ENCODE measurements at places on chromosomes 7 and 10.

GRCh38 chr7:25118048-25118753 lies 6.9 kb downstream of the CYCS start:
- H3K27ac ChIP-seq, result no peak overlapping the region
- no peak overlapping the region for H3K4me3 ChIP-seq

DNA sequence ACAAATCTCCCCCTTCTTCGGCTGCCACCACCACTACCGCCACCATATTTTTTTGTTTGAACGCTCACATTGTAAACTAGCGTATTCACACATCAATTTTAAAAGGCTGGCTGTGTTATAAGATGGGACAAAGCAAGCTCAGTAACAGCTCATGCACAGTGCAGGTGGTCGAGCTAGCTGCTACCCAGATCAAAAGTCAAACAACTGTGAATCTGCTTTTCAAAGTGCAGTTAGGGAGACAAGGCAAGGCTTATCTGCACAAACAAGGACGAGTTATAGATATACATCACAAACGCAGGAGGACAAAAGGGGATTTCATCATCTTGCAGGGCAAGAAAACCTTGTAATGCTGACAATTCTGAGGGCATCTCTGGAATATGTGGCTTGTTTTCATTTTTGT lies 231.6 kb downstream of the VTI1A start:
- H3K36me3 ChIP-seq, result no peaks in the 10 kb centered on the region
- DNase-seq, result no peak
- no peak overlapping the region for H3K4me3 ChIP-seq
- no peak overlapping the region for H3K27ac ChIP-seq
- H3K4me1 ChIP-seq, result no peaks in the 10 kb centered on the region
- no peaks in the 10 kb centered on the region for H3K27me3 ChIP-seq

GRCh38 chr10:133276435-133277201 lies at the start of gene ADAM8:
Gene ADAM8 (minus strand): TSS chr10:133276868. CDS start chr10:133276817, 51 bp downstream.
- H3K36me3 ChIP-seq, result no peaks in the 10 kb centered on the region
- H3K27ac ChIP-seq, result no peak within 1 kb of the TSS
- peaks cover 16% of the 10 kb centered on the region for H3K4me1 ChIP-seq

- H3K36me3 ChIP-seq, result no peaks in the 10 kb centered on the region
- no peak for DNase-seq
- no peaks in the 10 kb centered on the region for H3K27me3 ChIP-seq
- no peaks in the 10 kb centered on the region for H3K4me1 ChIP-seq
Observed at GRCh38 chr10:124328477-124329220, 90.1 kb downstream of the OAT start.

GRCh38 chr7:135333200-135333599 lies 99.6 kb downstream of the STRA8 start:
- no peaks in the 10 kb centered on the region for H3K36me3 ChIP-seq
- H3K27me3 ChIP-seq, result no peaks in the 10 kb centered on the region

DNA sequence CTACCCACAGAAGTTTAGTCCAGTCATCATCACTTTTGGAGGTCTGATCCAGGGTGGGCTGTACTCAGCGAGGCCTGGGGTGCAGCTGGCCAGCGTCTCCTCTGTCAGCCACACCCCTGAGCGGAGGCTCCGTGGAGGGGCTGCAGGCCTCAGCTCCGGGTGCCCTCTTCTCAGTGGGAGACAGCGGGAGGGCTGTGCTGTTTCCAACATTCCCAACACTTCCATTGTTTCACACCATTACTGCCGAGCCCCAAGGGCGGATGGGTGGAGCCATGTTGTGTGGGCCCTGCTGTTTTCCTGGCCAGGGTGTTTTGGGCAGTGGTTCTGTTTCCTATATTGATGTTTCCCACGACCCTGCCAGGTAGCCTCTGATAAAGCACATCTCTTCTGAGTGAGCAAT lies 95.0 kb downstream of the MKI67 start:
- DNase-seq, result no peak
- H3K36me3 ChIP-seq, result no peaks in the 10 kb centered on the region
- peaks cover 6% of the 10 kb centered on the region for H3K4me1 ChIP-seq
- no peaks in the 10 kb centered on the region for H3K27me3 ChIP-seq
- H3K4me3 ChIP-seq, result no peak overlapping the region
- H3K27ac ChIP-seq, result no peak overlapping the region

DNA sequence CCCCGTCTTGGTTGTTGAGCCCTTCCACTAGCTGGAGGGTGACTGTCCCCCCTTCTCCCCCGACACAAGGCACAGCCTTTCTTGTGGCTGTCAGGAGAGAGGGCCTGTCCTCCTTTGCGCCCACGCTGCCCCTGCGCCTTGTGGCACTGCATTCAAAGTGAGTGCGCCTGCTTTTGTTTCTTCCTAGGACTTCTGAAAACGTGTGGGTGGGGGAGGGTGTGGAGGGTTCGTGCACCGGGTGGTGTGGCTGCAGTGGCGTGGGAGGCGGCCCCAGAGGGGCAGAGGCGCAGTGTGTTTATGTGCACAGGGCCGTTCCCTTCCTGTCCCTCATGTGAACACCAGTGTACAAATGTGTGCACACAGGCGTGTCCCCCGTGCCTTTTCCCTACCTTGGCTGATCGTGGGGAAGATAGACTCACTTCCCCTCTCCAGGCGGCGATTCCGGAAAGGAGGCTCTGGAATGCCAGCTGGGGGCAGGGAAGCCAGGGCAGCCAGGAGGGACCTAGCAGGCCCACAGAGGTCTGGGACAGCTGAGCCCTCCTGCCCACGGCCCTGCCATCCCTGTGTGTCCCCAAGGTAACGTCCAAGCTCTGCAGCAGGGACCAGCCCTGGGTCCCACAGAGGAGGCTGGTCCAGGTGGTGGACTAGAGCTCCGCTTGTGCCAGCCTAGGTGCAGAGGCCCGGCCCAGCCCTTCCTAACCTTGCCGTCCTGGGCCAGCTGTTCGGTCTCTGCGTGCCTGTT lies 88.8 kb downstream of the LHPP start:
- H3K27ac ChIP-seq, result peak overlapping the region; percentile 100
- DNase-seq, result peak; percentile 72
- H3K36me3 ChIP-seq, result peaks cover 34% of the 10 kb centered on the region
- H3K4me1 ChIP-seq, result peaks cover 62% of the 10 kb centered on the region
- peak overlapping the region; percentile 45 for H3K4me3 ChIP-seq

GRCh38 chr10:6173203-6173602 lies 29.5 kb upstream of the PFKFB3 start:
- DNase-seq, result peak; percentile 84
- H3K4me3 ChIP-seq, result no peak overlapping the region
- no peaks in the 10 kb centered on the region for H3K36me3 ChIP-seq
- H3K27me3 ChIP-seq, result no peaks in the 10 kb centered on the region

DNA sequence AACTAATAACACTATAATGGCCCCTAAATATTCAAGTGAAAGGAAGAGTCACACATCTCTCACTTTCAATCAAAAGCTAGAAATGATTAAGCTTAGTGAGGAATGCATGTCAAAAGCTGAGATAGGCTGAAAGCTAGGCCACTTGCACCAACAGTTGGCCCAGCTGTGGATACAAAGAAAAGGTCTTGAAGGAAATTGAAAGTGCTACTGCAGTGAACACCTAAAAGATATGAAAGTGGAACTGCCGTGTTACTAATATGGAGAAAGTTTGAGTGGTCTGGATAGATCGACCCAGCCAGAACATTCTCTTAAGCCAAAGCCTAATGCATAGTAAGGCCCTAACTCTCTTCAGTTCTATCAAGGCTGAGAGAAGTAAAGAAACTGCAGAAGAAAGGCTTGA lies 12.1 kb upstream of the SNX13 start:
- no peak overlapping the region for H3K4me3 ChIP-seq
- no peaks in the 10 kb centered on the region for H3K36me3 ChIP-seq
- H3K27me3 ChIP-seq, result no peaks in the 10 kb centered on the region
- no peak for DNase-seq
- peaks cover 6% of the 10 kb centered on the region for H3K4me1 ChIP-seq

- H3K4me3 ChIP-seq, result no peak overlapping the region
- no peaks in the 10 kb centered on the region for H3K4me1 ChIP-seq
- H3K27ac ChIP-seq, result no peak overlapping the region
Observed at GRCh38 chr7:11604505-11604904, 227.5 kb downstream of the THSD7A start.

DNA sequence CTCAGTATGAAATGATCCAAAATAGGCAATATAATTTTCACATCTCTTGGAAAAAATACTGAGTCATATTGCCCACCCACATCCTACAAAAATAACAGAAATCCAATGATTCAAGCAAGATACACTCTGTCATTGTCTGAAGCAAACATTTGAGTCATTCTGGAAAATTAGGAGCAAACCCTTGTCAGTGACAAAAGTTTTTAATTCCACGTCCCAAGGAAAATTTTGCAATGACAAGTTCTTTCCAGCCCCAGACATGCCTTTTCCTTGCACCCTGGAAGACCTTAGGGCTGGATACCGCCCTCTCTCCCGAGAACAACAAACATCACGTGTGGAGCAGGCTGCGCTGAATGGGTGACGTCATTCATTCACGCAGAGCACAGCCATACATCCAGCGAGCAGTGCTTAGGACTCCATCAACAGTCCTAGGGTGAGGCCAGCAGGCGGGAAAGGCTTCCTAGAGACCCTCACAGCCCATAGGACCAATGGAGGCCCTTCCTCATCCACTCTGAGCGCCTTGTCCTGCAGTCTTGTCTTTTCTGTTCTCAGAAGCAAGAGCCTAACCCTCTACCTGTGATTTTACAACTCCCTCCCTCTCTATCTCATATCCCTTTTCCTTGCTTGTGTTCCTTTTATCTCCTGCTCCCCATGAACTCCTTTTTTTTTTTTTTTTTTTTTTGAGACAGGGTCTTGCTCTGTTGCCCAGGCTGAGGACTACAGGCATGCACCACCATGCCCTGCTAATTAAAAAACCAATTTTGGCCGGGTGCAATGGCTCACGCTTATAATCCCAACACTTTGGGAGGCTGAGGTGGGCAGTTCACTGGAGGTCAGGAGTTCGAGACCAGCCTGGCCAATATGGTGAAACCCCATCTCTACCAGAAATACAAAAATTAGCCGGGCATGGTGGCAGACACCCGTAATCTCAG lies 23.5 kb upstream of the KDM7A start:
- H3K4me3 ChIP-seq, result no peak overlapping the region
- no peak for DNase-seq
- 0 out of 2 replicates have a peak, but pooled peaks cover 4% of the 10 kb centered on the region for H3K27me3 ChIP-seq
- H3K27ac ChIP-seq, result no peak overlapping the region
- H3K4me1 ChIP-seq, result no peaks in the 10 kb centered on the region

- no peaks in the 10 kb centered on the region for H3K27me3 ChIP-seq
- no peak for DNase-seq
- H3K27ac ChIP-seq, result no peak overlapping the region
- no peaks in the 10 kb centered on the region for H3K4me1 ChIP-seq
- H3K4me3 ChIP-seq, result no peak overlapping the region
Observed at GRCh38 chr7:122485856-122486255, 181.3 kb upstream of the FEZF1 start.

DNA sequence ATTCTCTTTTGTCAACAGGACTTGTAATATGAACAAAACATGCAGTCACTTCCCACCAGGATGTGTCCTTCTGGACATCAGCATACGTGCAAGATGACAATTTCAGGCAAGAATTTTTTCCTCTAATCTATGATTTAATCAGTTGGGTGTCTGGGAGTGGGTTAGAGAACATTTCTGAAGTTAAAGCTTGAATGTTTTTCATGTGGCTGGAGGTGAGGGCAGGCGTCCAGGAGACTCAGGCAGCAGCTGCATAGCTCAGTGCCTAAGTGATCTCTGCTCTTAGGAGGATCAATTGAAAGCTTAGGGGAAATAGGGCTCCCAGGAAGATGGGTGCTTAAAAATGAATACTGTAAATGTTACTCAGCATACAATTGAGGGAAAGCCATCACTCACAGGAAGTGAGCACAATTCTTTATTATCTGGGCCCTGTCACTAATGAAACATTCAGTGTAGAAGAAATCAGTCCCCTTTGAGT lies 457.6 kb upstream of the KLF6 start:
- no peaks in the 10 kb centered on the region for H3K36me3 ChIP-seq
- H3K27ac ChIP-seq, result no peak overlapping the region
- 0 out of 2 replicates have a peak, but pooled peaks cover 3% of the 10 kb centered on the region for H3K27me3 ChIP-seq
- no peak for DNase-seq
- H3K4me3 ChIP-seq, result no peak overlapping the region
- H3K4me1 ChIP-seq, result peaks cover 5% of the 10 kb centered on the region

GRCh38 chr10:127614484-127615017 lies 65.4 kb downstream of the NPS start:
- no peaks in the 10 kb centered on the region for H3K27me3 ChIP-seq
- no peaks in the 10 kb centered on the region for H3K36me3 ChIP-seq
- no peaks in the 10 kb centered on the region for H3K4me1 ChIP-seq

GRCh38 chr10:34514290-34514689 lies 300.8 kb downstream of the PARD3 start:
- no peaks in the 10 kb centered on the region for H3K36me3 ChIP-seq
- no peaks in the 10 kb centered on the region for H3K4me1 ChIP-seq
- H3K4me3 ChIP-seq, result no peak overlapping the region
- no peak for DNase-seq

- H3K27ac ChIP-seq, result no peak overlapping the region
- no peak overlapping the region for H3K4me3 ChIP-seq
- no peaks in the 10 kb centered on the region for H3K36me3 ChIP-seq
- no peaks in the 10 kb centered on the region for H3K4me1 ChIP-seq
Observed at GRCh38 chr7:28748346-28748745, 209.8 kb downstream of the TRIL start.

GRCh38 chr7:154541606-154542005 lies 461.3 kb downstream of the PAXIP1 start:
- H3K27ac ChIP-seq, result no peak overlapping the region
- DNase-seq, result no peak
- H3K27me3 ChIP-seq, result no peaks in the 10 kb centered on the region
- no peaks in the 10 kb centered on the region for H3K4me1 ChIP-seq

GRCh38 chr10:81918766-81919165 lies 43.8 kb downstream of the NRG3 start:
- no peaks in the 10 kb centered on the region for H3K27me3 ChIP-seq
- H3K36me3 ChIP-seq, result no peaks in the 10 kb centered on the region
- DNase-seq, result no peak
- H3K4me1 ChIP-seq, result no peaks in the 10 kb centered on the region
- H3K4me3 ChIP-seq, result no peak overlapping the region

- peaks cover 41% of the 10 kb centered on the region for H3K4me1 ChIP-seq
- H3K27me3 ChIP-seq, result no peaks in the 10 kb centered on the region
- H3K4me3 ChIP-seq, result no peak overlapping the region
- no peak for DNase-seq
Observed at GRCh38 chr10:104340111-104340526, 1.9 kb upstream of the ITPRIP start.

GRCh38 chr10:91558473-91558872 lies 74.4 kb downstream of the PPP1R3C start:
- no peak overlapping the region for H3K4me3 ChIP-seq
- H3K4me1 ChIP-seq, result no peaks in the 10 kb centered on the region
- H3K27ac ChIP-seq, result no peak overlapping the region
- H3K36me3 ChIP-seq, result no peaks in the 10 kb centered on the region
- DNase-seq, result no peak

GRCh38 chr10:95815701-95816240 lies 59.8 kb downstream of the ENTPD1 start:
- H3K36me3 ChIP-seq, result no peaks in the 10 kb centered on the region
- no peak for DNase-seq
- no peaks in the 10 kb centered on the region for H3K27me3 ChIP-seq
- H3K4me3 ChIP-seq, result no peak overlapping the region
- no peaks in the 10 kb centered on the region for H3K4me1 ChIP-seq
- no peak overlapping the region for H3K27ac ChIP-seq

GRCh38 chr7:155741082-155741481 lies 71.2 kb downstream of the SHH start:
- no peak overlapping the region for H3K4me3 ChIP-seq
- DNase-seq, result no peak
- H3K4me1 ChIP-seq, result peaks cover 4% of the 10 kb centered on the region
- no peak overlapping the region for H3K27ac ChIP-seq
- peaks cover 62% of the 10 kb centered on the region for H3K36me3 ChIP-seq

GRCh38 chr10:91220954-91221675 lies 652 bp downstream of the PCGF5 start:
- peak overlapping the region; percentile 77 for H3K4me3 ChIP-seq
- no peaks in the 10 kb centered on the region for H3K36me3 ChIP-seq
- DNase-seq, result peak; percentile 50

- H3K4me3 ChIP-seq, result no peak overlapping the region
- no peaks in the 10 kb centered on the region for H3K4me1 ChIP-seq
- no peaks in the 10 kb centered on the region for H3K36me3 ChIP-seq
- H3K27me3 ChIP-seq, result no peaks in the 10 kb centered on the region
Observed at GRCh38 chr7:46532571-46532970, 611.5 kb upstream of the IGFBP3 start.

Measured in Karpas-422 (cell line).